Mucosa of descending colon (tissue), 3 donors: ENCODE measurements at places on chromosomes 5 and 9.
A peak's percentile ranks its signal among the peaks of the same experiment; 100 is the strongest.

- DNase-seq, result no peak
Measured at GRCh38 chr5:18754201-18754600, 1119.9 kb downstream of the TAF11L14 start.

GRCh38 chr5:74638970-74639806 lies 1.3 kb downstream of the ENC1 start:
- no peak for DNase-seq

DNA sequence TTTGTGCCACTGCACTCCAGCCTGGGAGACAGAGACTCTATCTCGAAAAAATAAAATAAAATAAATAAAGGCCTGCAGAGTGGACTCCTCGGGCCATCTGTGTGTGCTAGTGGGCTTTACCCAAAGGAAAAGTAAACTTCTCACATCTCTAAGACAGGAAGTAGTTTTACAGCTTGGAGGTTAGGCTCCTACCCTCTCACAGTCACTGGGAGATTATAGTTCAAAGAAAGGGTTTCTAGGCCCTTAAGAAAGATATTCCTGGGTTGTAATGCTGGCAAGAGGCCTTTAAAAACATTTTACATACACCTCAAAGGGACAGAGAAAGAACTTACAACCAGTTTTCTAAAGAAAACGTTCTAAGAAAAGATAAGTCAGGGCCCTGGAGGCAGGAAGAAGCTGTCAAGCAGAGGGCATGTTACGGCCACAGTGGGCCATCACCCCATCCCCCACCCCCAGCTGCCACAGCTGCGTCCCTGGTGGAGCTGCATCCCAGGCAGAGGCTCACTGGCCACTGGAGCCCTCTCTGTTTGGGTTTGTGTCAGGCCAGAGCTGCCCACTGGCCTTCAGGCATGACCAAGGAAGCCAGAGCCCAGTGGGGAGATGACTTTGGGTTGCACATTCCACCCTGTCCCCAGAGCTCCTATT lies 78.1 kb upstream of the CDK20 start:
- no peak for DNase-seq

GRCh38 chr9:30796764-30797163 lies 1587.7 kb upstream of the ACO1 start:
- no peak for DNase-seq

GRCh38 chr5:73942783-73943182 lies 316.8 kb downstream of the ARHGEF28 start:
- no peak for DNase-seq

GRCh38 chr5:135662061-135662481 lies 83.3 kb upstream of the CXCL14 start:
- DNase-seq, result no peak

DNA sequence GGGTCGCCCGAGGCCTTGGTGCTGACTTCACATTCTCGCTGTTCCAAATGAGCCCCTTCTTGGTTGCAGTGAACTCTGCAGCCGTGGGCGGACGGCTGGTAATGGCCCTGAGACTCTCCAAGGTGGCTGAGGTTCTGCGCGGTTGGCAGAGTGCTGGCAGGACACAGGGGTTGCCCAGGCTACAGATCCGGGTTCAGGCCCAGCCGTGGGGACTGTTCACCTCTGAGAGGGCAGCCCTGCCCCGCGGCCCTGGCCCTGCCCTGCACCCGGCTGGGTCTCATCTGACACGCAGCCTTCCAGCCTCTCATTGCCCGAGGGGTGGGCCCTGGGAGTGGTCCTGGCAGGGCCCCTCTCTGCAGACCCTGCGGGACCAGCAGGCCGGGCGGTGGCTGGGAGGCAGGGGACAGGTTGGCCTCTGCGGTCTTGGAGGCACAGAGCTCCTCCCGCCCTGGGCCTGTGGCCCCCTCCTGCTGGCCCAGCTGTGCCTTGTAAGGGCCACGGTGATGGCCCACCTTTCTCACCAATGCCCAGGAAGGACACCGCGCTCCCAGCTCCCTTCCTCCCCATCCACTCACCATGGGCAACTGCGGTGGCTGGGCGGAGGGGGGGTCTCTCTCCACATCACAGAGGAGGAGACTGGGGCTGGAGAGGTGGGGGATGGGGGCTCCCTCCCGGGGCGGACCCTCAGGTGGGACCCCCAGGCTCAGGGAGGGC lies 51.6 kb downstream of the AHRR start:
- peak; percentile 4 for DNase-seq

DNA sequence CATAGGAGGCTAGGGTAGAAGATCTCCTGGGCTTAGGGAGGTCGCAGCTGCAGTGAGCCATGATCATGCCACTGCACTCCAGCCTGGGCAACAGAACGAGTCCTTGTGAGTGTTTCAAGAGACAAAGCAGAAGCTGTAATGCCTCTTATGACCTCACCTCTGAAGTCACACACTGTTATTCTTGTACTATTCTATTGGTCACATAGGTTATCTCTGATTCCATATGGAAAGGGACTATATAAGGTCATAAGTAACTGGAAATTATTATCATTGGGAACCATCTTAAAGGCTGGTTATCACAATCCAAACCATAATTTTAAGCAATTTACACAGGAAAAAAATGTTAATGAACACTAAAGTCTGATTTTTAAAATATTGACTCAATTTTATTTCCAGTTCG lies 17.9 kb upstream of the AFF4 start:
- DNase-seq, result no peak

DNA sequence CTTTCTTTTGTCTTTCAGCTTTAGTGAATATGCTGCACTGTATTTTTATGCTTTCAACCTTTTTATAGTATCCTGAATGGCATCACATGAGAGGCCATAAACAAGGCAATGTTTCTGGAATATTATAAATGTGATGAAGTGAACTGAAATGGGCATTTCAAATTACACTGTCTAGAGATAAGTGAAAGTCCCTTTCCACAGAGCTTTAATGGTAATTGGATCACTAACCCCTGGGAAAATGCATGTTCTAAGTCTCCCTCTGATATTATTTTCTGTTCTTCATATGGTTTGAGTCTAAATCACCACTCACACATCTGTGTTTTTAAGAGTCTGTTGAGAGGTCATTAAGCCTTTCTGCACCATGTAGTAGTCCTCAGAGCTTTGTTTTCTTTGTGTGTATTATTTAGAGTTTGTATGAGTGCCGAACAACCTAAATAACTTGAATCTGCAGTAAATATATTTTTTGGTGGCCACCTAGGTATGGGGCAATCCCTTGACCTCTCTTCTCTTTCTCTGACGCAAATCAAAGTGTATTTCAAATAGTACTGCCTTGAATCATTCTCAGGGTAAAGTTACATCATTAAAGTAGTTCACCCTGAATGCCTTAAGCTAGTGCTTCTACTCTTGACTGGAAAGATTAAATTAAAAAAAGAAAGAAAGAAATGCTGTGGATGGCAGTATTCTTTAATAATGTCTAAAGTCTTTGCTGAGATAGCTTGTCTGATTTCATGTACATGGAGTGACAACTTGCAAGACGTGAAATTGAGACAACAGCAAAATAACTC lies 1931.0 kb upstream of the CDH6 start:
- no peak for DNase-seq

- peak; percentile 35 for DNase-seq
Measured at GRCh38 chr9:89433826-89434225, 64.1 kb downstream of the SEMA4D start.

DNA sequence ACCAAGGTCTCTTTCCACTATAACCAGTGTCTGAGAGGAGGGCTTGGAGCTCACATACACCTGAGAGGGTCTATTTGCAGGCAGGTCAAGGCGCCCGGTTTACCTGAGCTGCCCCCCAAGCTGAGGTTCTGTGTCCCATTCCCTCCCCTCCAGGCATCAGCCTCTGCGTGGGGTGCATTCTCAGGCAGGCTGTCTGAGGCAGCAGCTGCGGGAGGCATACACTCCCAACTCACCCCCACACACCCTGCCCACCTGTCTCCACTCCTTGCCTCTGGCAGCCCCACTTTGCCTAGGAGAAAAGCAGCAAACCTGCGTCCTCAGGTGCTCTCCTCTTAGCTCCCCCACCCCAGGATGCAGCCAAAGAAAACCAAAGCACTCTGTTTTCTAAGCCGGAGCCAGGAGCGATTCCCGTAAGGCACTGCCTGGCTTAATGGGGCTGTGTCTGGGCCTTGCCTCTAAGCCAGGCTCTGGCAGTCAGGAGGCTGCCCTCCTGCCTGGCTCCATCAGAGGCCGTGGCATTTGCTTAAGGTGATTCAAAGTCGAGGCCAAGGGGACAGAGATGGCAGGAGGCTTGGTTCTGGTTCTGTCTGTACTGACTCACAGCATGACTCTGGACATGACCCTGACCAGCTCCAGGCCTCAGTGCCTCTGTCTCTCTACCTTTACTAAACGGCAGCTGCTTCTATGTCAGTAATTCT lies 139.2 kb upstream of the TRIM32 start:
- DNase-seq, result no peak

DNA sequence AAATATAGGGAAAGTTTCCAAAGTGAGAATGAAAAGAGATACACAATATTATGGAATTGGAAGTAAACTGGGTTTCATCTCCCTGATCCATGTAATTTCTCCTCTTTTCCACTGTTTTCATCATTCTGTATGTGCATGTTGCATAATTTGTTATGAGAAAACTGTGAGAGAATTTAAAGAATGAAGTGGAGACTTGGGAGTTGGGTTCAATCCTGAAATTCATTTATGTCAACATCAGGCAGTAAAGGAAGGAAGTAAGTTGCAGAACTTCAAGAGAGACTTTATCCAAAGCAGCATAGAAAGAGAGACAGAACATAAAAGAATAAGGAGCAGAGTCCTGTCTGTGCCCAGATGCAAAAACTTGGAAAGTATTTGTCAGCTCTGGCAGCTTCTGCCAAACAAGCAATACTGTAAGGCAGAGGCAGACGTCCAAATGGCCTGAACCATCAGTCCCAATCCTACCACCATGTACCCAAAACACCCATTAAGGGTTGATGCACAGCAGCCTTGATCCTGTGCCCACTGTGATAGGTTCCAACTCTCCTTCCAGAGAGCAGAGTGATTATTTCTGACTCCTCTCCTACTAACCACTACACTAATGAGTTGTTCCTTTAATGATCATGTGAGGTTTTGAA lies 425.3 kb upstream of the CDH6 start:
- no peak for DNase-seq

DNA sequence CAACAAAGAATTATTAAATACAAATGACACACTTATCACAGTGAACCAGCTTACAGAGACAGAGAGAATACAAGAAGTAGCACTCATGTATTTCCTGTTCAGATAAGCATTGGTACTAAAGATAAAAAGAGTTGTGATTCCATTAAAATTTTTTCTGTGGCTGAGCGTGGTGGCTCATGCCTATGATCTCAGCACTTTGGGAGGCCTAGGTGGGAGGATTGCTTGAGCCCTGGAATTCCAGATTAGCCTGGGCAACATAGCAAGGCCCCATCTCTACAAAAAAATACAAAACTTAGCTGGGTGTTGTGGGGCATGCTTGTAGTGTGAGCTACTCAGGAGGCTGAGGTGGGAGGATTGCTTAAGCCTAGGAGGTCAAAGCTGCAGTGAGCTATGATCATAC lies 32.9 kb downstream of the FCHO2 start:
- no peak for DNase-seq

DNA sequence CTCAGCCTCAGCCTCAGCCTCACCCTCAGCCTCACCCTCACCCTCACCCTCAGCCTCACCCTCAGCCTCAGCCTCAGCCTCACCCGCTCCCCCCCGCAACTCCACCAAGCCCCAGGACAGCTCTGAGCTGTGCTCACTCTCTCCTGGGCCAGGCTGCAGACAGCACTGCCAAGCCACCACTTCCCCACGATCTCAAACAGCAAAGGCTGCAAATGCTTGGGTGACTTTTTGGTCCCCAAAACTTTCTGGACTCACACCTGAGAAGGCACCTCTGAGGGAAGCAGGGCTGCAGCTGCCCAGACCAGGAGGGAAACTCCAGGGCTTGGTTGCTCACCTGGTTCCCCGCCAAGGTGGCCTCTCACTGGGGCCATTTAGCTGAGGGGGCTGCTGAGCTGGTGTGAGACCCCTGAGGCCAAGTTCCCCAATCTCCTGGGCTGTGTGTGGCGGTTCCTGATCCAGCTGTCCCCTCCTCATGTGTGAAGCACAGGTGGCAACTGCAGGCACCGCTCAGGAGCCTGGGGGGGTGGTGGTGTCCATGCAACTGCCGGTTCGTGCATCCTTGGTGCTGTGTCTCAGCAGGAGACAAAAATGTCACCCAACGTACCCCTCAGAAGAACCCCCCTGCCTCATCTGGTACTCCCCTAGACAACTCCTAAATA lies 17.8 kb downstream of the MRPL36 start:
- no peak for DNase-seq

- DNase-seq, result no peak
Measured at GRCh38 chr9:34574571-34574970, 15.0 kb downstream of the CNTFR start.

- no peak for DNase-seq
Measured at GRCh38 chr9:86600977-86601376, 246.8 kb upstream of the TUT7 start.

- DNase-seq, result no peak
Measured at GRCh38 chr5:42720251-42720650, 36.4 kb upstream of the CCDC152 start.

- no peak for DNase-seq
Measured at GRCh38 chr9:115913696-115914095, 239.9 kb upstream of the PAPPA start.

GRCh38 chr5:7705261-7705660 lies 145.7 kb downstream of the CFAP90 start:
- no peak for DNase-seq

- no peak for DNase-seq
Measured at GRCh38 chr5:161030229-161030628, 178.2 kb upstream of the ATP10B start.

- peak; percentile 76 for DNase-seq
Measured at GRCh38 chr9:129343424-129344375, 165.6 kb upstream of the IER5L start.

GRCh38 chr9:34124099-34124498 lies 2.4 kb downstream of the DCAF12 start:
- DNase-seq, result no peak

- no peak for DNase-seq
Measured at GRCh38 chr5:125541085-125541484, 794.6 kb upstream of the ZNF608 start.

DNA sequence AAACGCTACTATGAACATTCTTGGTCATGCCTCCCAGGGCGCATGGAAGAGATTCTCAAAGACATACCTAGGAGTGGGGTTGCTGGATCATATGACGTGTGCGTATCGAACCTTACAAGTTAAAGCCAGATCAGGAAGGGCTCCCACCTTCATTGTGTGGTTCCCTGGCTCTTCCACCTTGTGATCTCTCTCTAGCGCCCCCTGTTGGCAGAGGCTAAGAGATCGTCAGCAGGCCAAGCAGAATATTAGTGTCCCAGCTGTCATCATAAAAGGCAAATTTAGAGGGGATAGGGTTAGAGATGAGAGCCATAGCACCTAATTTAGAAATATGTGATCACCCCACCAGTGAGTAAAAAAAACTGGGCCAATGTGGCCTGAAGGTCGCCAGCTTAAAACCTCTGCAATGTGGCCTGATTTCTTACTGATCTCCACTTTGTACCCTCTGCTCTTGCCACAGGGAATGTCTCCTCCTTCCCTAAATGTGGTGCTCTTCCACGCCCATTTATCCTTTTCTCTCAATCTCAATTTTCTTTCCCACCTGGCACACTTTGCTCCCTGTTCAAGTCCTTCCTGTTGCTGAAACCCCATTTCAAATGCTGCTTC lies 91.7 kb upstream of the SHB start:
- peak; percentile 84 for DNase-seq
